ENCODE measurements at places on chromosomes 16 and 17.
A peak's percentile ranks its signal among the peaks of the same experiment; 100 is the strongest.

GRCh38 chr16:82440336-82440735 lies 186.4 kb upstream of the CDH13 start:
- no peak for DNase-seq

GRCh38 chr16:52494145-52494544 lies 52.8 kb downstream of the TOX3 start:
- DNase-seq: no peak

GRCh38 chr17:7029659-7030058 lies 6.2 kb upstream of the SLC16A13 start:
- DNase-seq: no peak

DNA sequence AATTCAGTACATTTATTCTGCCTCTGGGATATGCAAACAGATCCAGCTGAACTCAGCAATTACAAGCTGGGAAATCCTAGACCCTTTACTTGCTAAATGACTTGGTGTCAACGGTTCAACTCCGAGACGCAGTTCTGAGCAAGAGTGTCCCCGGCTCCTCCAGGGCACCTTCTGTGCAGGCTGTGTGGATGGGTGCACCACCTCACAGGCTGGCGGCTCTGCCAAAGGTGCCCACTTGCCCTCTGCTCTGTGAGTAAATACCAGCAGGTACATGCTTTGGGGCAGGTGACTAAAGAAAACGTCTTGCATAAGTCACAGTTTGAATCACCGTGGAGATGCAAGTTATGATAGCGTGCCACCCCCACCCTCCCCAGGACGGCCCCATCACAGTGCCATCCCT lies 23.3 kb downstream of the MAP1LC3B start:
- DNase-seq: no peak

DNA sequence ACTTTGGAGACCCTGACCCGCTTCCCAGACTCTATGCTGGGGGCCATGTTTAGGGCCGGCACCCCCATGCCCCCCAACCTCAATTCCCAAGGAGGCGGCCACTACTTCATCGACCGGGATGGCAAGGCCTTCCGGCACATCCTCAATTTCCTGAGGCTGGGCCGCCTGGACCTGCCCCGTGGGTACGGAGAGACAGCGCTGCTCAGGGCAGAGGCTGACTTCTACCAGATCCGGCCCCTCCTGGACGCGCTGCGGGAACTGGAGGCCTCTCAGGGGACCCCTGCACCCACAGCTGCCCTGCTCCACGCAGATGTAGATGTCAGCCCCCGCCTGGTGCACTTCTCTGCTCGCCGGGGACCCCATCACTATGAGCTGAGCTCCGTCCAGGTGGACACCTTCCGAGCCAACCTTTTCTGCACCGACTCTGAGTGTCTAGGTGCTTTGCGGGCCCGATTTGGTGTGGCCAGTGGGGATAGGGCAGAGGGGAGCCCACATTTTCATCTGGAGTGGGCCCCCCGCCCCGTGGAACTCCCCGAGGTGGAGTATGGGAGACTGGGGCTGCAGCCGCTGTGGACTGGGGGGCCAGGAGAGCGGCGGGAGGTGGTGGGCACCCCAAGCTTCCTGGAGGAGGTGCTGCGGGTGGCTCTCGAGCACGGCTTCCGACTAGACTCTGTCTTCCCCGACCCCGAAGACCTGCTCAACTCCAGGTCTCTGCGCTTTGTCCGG lies 1.1 kb downstream of the KCTD11 start:
- DNase-seq: no peak

GRCh38 chr17:27492470-27492869 lies 36.2 kb downstream of the KSR1 start:
- peak; percentile 4 for DNase-seq

DNA sequence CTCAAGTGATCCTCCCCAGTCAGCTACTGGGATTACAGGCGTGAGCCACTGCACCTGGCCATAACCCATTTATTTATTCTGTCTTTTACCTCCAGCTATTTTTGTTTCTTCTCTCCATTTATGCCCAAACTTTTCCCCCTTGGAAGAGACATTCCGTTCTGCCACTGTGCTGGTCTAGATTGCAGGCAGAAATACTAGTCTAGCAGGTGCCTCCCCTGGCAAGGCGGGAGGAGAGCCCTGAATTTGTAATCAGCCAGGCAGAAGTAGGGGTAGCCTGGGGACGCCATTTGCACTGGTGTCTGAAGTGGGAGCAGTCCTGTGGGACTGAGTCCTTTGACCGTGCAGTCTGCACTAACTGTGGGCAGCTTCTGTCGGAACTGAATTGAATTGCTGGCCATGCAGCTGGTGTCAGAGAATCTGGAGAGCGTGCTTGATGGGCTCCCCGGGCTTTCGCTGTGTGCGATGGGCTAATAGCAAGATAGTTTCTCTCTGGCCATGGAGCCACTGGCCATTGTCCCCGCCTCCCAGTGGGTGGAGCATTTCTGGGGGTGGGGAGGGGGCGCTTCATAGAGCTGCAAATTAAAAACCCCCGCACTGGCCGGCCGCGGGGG lies 31.5 kb upstream of the LITAF start:
- no peak for DNase-seq

- DNase-seq: no peak
Observed at GRCh38 chr17:77454242-77455095, 313.7 kb downstream of the SEC14L1 start.

DNA sequence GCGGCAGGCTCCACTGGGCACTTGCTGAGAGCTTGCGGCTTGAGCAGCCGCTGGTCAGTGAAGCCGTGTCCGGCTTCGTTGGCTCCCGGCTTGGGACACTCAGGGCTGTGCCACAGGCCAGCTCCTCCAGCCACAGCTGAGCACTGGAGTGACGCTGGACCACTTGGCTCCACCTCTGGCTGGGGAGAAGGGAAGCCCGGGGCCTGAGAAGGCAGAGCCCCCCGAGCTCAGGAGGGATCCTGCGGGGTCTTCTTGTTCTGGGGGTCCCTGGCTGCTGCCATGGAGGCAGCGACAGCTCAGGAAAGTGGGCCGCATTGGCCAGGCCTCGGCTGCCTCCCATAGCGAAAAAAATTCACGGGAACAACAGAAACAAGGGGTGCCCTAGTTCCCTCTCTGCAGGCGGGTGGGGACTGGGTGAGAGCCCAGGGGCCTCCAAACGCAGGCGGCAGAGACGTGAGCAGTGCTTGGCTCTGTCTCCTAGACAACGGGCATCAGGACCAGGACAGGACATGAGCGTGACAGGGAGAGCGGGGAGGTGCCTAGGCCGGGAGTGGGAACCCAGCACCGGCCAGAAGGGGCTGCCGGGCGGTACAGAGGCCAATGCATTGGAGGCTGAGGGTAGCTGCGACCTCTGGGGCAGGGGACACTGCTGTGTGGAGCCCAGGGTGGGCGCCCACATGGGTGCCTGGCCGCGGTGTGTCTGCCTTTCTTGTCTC lies 37.7 kb downstream of the SLC7A5 start:
- no peak for DNase-seq
